ENCODE measurements at places on chromosomes 6 and 20.

DNA sequence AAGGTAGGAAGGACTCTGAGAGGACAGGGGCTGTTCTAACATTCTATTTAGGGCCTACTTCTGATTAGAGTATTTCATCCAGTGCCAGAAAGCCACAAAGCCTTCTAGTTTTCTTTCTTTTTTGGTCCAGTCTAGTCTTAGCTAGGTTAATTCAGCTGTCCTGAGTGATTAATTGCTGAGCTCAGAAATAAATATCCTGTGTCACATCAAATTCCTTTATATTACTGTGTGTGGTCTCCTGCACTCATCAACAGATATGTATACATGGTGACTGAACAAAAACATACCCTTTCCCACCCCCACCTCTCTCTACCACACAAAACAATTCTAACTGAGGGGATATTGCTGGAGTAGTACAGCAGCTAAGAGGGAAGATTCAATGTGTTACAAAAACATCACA lies 601.5 kb upstream of the NRSN1 start:
- DNase-seq = peak; percentile 52

- DNase-seq = no peak
These were observed 17.9 kb downstream of the SOX4 start for GRCh38 chr6:21611485-21611884.

- DNase-seq = no peak
These were observed 25.5 kb upstream of the WFDC2 start for GRCh38 chr20:45444050-45444449.

DNA sequence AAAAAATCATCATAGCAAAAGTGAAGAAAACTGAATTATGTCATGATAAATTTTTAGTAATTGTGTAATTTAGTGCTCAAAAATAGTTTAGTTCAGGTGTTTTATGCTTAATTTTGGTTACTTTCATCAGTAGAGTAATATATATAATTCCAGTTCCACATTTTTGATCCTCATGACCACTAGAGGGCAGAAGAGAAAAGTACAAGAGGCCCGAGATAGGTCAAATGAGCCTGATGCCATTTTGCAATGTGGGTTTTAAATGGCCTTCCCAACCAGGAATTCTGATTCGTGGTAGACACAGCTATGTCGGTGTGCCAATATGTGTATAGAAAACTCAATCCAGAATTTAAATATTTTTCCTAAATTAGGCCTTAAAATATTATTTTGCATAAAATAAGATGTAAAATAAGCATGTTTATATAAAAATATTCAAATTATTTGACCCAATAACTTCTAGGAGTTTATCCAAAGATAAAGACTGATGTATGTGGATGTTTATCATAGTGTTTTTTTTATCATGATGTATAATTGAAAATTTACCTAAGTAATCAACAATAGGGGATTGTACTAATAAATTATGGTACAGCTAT lies 159.7 kb upstream of the RPS6KA2 start:
- DNase-seq = peak; percentile 39

- DNase-seq = no peak
These were observed 4.4 kb upstream of the CCDC28A start for GRCh38 chr6:138769102-138769676.

DNA sequence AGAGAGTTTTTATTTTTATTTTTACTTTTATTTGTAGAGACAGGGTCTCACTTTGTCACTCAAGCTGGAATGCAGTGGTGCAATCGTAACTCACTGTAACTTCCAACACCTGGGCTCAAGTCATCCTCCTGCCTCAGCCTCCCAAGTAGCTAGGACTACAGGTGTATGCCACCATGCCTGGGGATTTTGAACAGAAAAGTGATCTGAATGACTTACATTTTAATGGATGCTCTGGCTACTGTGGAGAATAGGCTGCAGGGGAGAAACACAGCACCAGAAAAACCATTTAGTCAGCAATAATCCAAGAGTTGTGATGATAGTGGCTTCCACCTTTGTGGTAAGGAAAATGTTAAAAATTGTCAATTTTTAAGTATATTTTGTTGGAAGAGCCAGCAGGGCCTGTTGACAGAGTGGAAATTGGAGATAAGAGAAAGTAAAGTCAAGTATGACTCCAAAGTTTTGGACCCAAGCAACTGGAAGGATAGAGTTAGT lies 106.0 kb upstream of the LOC128125822 start:
- no peak for DNase-seq

DNA sequence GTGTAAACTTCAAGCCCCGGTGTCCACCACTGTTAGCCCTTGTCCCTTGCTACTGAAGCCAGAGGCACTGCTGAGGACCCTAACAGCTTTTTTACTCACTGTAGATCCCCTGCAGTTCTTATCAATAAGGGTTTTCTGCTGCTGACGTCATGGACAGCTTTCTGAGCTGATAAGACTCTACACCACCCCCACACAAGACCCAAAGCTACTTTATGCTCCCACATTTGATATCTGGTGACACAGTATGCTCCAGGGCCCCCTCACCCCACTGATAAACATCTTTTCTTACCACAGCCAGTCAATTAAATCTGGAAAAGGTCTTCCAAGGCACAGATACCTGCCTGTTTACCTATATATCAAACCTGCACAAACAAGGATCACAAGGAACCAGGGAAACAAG lies 65.3 kb downstream of the NUS1 start:
- DNase-seq = no peak

DNA sequence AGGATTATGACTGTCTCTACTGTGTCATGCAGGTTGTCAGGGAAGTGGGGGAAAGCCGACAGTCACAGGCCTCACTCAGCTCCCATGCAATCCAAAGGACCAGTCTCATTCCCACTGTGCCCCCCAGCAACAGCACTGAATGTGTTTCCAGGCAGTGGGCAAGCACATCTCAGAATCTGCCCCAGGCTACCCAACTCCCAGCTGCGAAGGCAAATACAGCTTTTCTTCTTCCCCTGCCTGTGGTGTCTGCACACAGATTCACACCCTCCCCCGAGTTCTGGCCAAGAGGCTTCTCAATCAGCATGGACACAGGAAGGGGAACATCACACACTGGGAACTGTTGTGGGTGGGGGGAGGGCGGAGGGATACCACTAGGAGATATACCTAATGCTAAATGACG lies 75.3 kb downstream of the SNAP91 start:
- no peak for DNase-seq

DNA sequence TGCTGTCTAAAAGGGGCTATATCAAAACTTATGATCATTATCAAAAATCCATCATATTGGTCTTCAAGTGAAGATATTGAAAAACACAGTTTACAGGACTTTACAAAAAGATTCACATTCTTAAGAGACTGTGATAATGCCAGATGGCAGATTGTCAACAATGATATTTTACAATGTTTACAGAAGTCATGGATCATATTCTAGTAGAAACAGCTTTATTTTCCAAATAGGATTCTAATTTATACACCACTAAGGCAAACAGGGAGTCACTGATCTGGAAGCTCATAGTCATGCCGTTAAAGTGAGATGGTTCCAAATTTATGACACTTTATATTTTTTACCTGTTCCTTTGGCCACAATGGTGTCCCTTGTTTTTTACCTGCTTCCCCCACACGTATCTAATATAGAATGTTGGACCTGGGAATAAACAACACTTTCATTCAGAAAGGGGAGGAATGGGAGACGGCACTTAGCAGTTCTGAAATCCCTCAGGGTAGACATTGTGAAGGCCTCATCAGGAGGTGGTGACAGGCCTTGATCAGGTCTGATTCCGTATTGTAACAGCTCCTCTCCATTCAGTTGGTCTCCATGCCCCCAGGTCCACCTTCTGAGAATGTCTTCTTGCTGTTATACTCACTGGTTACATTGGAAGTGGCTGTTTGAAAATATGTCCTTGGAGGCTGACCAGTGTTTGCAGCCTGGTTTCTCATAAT lies 228.6 kb downstream of the ADGB start:
- DNase-seq = no peak

DNA sequence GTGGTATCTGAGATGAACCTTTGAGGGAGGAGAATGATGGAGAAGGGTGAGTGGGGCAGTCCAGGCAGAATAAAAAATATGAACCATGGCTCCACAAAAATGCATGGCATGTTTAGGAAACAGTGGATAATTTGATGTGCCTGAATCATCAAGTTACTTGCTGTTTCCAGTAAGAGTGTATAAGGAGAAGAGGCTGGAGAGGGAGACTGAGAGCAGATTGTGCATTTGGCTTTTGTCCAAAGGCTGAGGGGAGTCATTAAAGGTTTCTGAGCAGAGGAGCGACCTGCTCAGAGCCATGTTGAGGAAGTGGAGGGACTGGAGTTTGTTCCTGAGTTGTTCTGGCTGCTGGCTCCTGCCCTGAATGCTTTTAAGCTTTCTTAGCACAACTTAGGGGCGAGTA lies 6.1 kb downstream of the MMP24 start:
- DNase-seq = no peak

DNA sequence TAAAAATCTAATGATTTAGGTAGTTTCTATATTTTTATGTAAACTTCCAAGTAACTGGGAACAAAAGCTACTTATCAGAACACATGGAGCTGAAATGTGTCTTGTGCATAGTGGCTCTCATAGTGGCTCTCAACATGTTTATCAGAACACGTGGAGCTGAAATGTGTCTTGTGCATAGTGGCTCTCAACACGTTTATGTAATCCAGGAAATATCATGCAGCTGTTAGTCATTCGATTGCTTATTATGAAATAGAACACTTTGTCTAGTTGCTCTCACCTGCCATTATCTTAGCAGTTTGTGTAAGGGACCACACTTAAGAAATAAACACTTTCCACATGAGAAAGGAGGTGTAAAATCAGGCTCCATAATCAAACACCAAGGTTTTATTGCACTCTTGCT lies 119.2 kb upstream of the ASCC3 start:
- DNase-seq = no peak

- DNase-seq = no peak
These were observed 57.2 kb upstream of the MRPS10 start for GRCh38 chr6:42274898-42275297.

DNA sequence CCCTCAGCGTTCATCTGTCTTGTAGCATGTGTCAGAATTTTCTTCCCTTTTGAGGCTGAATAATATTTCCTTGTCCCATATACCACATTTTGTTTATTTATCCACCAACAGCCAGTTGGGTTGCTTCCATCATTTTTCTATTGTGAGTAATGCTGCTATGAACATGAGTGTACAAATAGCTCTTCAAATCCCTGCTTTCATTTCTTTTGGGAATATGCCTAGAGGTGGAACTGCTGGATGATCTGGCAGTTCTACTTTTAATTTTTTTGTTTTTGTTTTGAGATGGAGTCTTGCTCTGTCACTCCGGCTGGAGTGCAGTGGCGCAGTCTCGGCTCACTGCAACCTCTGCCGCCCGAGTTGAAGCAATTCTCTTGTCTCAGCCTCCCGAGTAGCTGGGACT lies 64.7 kb downstream of the SASH1 start:
- no peak for DNase-seq

- no peak for DNase-seq
These were observed 23.6 kb upstream of the STX16 start for GRCh38 chr20:58627212-58628072.

DNA sequence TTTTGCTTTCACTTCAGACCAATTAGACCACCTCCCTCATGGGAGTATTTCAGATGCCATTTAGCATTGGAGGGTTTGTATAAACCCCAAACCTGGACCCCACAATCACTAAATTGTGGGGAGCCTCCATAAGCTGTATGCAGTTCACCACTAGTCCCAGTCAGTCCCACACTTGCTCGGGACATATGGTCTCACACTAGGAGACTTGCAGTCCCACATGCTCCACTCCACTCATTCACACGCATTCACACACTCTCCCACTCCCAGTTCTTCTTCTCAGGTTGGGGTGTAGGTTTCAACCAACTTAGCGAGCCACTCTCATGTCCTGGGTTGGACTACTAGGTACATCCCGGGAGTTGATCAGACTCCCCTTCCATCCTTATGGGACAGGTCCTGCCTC lies 84.5 kb upstream of the GPR6 start:
- no peak for DNase-seq

All from renal cortex interstitium (tissue), 15 donors.